ENCODE measurements at places on chromosomes 12 and 14.

DNA sequence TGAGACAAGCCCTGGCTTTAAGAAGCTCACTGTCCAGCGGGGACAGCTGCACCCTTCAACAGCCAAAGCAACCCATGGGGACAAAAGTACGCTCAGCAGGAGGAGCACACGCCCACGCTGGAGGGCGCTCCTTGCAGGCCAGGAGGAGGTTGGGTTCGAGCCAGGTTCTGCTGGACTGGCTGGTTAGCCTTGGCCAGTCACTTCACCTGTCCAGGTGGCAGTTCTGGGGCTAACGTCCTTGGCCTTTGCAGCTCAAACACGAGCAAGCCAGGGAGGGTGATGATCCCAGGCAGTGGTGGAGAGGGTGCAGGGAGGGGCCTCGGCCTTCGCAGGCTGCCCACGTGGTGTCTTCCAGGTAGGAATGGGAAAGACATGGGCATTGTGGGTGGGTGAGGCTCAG lies 13.1 kb downstream of the CHGA start:
- DNase-seq: no peak

- no peak for DNase-seq
Measured at GRCh38 chr12:71848212-71848611, 8.7 kb downstream of the TBC1D15 start.

DNA sequence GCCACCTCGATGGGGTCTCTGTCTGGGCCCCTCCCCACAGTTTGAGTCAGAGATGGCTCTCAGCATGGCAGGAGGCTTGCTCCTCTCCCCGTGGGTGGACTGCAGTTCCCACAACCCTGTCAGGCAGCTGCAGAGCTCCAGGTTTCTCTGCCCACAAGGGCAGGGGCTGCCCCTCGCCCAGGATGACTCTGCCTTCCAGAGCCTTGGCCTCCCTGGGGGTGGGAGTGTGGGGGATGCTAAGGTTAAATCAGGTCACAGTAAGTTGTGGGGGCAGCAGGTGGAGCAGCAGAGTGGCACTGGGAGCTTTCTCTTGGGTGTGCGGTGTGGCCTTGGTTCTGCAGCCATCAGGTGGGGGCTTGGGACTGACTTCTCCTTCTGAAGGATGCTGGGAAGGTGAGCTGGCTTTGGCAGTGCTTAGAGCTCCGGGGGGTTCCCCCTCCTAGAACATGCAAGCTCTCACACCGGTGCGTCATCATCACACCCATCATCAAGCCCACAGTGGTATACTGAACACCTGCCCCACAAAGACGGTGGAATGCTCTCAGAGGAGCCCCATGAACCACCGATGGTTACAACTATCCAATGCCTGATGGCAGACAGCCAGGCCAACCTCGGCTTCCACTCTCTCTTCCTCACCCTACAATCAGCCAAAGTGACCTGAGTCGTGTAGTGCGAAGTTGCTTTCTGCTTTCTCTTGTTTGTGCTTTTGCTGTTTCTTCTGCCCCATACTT lies 39.7 kb downstream of the ERH start:
- no peak for DNase-seq

DNA sequence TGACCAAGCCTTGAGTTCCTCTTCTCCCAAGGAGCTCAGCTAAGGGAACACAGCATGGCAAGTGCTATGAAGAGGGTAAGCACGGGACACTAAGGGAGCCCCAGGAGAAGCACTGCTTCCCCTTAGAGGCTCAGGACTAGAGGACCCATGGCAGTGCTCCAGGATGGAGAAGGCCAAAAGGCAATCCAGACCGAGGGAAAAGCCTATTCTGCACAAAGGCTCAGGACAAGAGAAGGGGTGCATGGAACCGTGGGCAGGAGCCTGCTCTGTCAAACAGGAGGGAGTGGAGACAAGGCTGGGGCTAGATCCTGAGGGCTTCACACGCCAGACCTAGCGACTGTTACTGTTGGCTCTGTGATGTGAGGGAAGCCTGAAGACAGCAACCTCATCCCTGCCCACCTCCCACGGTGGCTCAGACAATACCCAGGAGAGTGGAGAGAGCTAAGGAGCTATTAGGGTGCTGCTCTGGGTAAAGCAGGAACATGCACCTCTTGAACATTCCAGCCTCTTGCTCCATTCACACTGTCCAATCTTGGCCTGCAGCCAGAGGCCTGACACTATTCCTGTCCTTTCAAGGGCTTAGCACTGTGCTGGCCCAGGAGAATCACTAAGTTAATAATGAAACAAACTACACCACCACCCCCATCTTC lies 24.2 kb downstream of the OTUB2 start:
- no peak for DNase-seq

DNA sequence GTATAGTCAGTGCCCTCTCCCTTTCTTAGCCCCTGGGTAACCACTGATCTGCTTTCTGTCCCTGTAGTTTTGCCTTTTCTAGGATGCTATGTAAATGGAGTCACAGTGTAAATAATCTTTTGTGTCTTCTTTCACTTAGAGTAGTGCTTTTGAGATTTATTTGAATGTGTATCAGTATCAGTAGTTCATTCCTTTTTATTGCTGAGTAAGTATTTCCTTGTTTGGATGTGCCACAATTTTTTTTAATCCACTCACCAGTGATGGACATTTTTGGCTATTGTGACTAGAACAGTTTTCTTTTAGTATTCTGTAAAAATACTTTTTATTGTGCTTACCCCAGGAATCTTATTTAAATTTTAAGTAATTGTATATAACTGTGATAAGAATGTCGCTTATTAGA lies 3.4 kb downstream of the MARK3 start:
- DNase-seq: no peak

DNA sequence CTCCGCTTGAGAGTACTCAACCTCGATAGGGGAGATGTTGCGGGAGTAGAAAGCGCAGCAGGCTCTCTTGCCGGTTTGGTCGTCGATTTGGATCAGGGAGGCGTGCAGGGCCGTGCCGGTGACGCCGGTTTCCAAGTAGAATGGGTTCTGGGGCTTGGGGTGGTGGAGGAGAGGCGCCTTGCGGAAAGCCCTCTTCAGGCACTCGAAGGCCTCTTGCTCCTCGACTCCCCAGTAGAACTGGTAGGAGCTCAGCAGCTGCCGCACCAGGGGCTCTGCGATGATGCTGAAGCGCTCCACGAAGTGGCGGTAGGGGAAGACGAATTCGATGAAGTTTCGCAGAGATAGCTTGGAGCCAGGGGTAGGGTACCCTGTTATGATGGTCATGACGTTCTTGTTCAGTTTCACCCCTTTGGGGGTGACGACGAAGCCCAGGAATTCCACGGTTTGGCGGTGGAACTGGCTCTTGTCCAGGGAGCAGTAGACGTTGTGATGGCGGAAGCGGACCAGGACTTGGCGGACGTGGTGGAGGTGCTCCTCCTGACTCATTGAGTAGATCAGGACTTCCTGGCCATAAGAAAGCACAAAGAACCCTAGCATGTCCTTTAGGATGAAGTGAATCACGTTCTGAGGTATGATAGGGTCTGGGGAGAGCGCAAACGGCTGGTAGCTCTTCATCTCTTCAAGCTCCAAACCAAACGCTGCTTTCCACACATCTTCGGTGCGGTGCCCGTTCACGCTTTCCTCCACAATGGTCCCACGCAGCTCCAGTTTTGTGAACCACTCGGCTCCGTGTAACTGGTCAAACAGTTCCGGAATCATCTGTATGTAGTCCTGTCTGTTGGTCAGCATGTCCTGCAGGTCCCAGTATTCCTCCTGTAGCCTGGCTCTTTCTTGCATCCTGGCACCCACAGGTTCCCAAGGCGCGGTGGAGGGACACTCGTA lies 21.2 kb downstream of the RTL1 start:
- DNase-seq: no peak

GRCh38 chr14:92560106-92560865 lies 46.7 kb downstream of the RIN3 start:
- DNase-seq: no peak

- DNase-seq: no peak
Measured at GRCh38 chr12:11712491-11712890, 63.0 kb downstream of the ETV6 start.

DNA sequence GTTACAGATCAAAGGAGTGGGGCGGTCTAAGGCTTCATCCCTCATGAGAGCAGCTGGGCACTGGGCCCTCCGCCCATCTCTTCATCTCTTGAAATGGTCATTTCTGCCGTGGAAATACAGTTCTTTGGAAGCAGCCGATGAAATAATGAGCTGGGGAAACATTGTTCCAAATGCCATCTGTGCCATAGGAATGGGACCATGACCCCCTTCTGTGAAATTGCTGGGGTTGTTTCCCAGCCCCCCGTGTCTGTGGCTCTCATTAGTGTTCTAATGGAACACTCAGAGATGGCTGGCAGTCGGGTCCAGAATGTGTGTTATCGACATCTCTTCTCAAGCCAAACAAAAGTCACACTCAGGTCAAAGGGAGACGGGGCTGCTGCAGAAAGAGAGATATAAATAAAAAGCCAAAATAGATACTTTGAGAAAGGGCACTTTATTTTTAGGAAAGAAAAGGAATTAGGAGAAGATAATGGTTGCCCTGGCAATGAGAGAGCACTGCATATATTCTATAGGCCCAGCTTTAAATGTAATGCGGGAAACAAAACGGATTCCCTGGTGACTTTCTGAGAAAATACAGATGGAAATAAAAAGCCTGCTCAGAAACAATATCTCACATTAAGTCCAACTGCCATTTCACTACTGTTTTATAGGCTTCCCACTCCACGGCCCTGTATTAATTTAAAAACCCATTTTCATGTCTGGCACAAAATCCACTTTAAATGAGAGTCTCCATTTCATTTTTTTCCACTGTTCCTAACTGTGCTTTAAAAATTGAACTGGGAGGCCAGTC lies 107.1 kb downstream of the TTC8 start:
- DNase-seq: no peak

DNA sequence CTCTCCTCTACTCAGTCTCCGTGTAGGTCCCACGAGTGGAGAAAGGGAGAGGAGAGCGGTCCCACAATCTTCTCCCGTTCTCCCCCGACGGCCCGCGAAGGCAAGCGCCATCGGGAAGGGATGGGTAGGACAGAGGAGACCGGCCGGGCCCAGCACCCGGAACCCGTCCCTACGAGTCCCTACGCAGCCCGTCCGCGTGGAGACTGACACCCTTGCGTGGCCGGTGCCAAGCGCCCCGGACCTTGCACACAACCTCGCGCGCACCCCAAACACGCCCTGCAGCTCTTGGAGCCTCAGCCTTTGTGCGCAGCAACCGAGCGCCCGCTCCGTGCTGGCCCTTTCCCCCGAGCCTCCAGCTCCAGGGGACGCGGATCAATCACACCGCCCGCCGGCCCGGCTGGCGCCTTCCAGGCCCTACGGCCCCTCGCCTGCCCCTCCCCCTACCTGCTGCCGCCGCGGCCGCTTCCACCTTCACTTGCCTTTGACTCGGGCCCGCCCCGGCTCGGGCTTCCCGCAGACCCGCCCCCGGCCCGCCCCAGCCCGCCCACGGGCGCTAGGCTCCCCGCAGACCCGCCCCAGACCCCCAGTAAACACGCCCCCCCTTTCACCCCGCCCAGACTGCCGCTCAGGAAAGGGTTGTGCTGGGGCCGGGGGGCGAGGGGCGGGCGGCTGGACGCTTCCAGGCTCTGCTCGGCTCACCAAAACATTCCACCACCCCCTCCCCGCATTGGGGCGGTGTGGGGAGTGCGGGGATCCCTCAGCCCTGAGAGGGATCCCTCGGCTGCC lies at the start of gene NDRG2:
Gene NDRG2 (minus strand): TSS at position 477 of the 786 bp plus-strand sequence. CDS start 1,746 bp downstream, outside the sequence.
- DNase-seq: peak; percentile 23

- no peak for DNase-seq
Measured at GRCh38 chr12:3298603-3299002, 192.4 kb upstream of the PRMT8 start.

DNA sequence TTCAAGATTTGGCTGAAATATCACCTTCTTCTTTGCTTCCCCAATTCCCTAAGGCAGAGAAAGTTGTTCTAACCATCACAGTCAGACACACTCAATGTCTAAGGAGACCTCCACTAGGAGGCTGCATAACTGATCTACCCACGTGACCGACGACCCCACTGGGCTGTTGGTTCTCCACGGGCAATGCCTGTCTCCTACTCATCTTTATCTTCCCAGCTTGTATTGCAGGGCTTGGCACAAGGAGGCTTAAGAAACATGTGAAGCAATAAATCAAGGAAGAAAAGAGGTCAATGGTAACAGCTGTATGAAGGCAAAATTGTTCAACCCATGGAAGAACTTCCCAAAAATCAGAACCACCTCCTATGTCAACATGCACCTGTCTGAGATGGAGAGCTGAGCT lies 27.1 kb downstream of the NT5DC3 start:
- DNase-seq: no peak

DNA sequence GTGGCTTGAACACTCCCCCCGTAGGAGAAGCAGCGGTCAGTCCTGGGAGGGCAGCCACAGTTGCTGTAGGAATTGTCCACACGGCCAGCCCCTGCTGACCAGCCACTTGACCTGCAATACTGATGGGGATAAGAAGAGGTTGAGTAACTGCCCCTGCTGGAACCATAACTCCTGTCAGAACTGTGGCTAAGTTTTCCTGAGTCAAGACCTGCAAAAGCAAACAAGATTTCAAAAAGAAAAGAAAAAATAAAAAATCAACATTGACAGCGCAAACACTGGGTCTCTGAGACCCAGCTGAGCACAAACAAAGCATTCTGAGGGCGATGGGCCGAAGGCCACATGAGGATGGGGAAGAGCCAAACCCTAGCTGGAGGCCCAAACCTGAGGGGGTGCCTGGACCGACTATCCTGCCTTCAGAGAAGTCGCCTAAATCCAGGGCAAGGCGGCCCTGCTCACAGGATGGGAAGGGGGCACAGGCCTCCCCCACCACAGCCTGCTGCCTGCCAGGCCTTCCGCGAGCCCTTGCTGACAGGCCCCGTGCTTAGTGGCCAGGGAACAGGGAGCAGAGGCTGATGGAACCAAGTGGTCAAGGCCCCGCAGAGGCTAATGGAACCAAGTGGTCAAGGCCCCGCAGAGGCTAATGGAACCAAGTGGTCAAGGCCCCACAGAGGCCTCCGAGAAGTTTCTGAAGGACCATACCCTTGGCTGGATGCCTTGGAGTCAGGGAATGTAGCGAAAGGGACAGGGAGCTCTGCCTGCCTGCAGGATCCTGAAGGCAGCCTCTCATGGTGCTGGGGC lies 19.1 kb downstream of the POU6F1 start:
- DNase-seq: no peak

GRCh38 chr14:100679707-100680438 lies 46.8 kb upstream of the DLK1 start:
- peak; percentile 83 for DNase-seq

GRCh38 chr12:111195316-111195715 lies 173.6 kb downstream of the PHETA1 start:
- DNase-seq: no peak

DNA sequence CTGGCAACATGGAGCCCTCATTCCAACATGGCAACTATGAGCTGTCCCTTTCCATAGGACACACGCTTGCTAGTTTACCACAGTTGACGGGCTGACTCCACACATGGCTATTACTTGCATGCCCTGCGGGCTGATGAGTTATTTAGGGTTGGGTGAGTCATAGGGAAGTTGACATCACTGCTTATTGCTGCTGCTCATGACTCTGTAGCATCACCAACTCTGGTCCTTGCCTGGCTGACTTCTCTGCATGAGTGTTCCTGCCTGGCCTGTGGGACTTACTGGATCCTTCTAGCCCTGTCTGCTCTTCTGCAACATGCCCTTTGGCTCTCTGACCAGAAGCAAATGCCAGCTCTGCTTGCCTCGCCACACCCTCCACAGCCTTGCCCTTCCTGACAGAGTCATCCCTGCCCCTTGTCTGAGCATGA lies 199.5 kb downstream of the ANO6 start:
- DNase-seq: peak; percentile 98
